ENCODE measurements at places on chromosomes 12 and 14.

- DNase-seq = peak; percentile 90
Measured at GRCh38 chr12:7859552-7859951, 13.2 kb downstream of the SLC2A14 start.

GRCh38 chr12:55067701-55068100 is 47.9 kb downstream of the NEUROD4 start:
- DNase-seq = no peak

DNA sequence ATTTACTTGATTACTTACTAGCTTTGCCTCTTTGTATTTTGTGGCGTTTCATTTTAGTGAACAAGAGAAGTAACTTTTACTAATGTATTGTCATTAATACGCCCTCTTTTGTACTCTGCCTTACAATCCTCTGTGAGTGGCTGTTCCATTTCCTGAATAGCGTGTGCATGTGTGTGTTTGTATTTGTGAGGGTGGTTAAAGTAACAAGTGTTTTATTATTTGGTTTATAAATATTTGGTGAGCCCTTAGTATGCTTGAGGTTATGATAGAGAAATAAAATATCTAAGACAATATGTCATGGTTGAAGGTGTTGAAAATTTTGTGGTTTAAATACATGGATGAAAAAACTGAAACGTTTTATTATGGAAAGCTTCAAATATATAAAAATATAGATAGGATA is 71.7 kb upstream of the REP15 start:
- no peak for DNase-seq

- DNase-seq = peak; percentile 34
Measured at GRCh38 chr14:39431416-39432178, 636 bp downstream of the FBXO33 start.

DNA sequence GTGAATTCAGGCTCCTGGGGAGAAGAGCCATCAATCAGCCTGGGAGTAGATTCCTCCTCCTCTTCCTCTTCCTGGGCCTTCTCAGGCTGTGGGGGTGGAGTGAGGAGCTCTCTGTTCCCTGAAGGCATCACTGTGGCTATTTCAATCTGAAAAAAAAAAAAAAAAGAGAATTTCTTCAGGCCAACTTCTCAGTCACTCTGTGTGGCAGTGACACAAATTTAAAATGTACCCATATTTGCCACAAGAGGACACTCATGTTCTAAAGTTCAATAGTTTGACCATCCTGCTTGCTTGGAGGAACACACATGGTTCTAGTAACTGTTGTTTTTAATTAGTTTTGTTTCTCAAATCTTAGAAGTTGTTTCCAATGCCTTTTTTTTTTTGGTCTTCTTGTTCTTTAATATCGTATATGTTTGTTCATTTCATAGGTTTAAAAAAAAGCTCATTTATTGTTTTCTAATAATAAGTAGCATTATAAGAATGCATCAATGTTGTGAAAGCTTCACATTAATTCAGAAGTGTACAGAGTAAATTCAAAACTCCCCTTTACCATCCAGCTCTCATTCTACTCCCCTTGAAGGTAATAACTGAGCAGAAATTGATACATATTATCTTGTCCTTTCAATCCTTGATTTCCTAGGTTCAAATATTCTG is 23.3 kb upstream of the CCER1 start:
- DNase-seq = peak; percentile 83
